ENCODE measurements at places on chromosomes 12 and 14.
A peak's percentile ranks its signal among the peaks of the same experiment; 100 is the strongest.

GRCh38 chr14:54440476-54440872, 700 bp downstream of the CNIH1 start:
- no peak for DNase-seq

- DNase-seq: no peak
Measured at GRCh38 chr12:131828671-131829355, 620 bp downstream of the MMP17 start.

DNA sequence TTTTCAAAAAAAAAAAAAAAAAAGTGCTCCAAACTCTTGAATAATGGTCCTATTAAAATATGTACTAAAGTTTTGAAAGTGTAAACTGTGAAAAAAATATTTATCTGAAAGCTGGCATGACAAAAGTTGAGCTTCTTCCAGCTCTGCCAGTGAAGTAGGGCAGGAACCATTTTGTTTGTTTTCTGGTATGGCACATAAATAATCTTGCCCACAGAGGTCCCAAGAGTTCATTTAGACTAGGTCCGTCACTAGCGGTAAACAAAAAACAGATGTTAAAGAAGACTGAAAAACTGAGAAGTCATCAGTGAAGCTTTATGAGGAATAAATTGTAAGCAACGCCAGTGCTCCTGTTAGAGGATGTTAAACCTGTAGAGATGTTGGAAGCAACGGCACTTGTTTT, 7.0 kb downstream of the ERP27 start:
- DNase-seq: no peak

DNA sequence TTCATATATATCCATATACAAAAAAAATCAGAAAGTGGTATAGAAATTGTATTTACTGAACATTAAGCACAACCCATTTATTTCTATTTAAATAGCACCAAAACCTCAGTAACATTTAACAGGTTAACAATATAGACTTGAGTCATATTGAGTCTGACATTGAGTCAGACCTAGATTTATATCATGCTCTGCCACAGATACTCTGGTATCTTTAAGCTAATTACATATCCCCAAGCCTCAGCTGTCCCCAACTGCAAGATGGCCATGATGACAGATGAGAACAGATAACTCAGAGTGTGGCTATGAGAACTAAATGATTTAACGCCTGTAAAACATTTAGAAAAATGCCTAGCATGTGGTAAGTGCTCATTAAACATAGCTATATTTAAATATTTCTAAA, 40.3 kb downstream of the IFNG start:
- DNase-seq: no peak

DNA sequence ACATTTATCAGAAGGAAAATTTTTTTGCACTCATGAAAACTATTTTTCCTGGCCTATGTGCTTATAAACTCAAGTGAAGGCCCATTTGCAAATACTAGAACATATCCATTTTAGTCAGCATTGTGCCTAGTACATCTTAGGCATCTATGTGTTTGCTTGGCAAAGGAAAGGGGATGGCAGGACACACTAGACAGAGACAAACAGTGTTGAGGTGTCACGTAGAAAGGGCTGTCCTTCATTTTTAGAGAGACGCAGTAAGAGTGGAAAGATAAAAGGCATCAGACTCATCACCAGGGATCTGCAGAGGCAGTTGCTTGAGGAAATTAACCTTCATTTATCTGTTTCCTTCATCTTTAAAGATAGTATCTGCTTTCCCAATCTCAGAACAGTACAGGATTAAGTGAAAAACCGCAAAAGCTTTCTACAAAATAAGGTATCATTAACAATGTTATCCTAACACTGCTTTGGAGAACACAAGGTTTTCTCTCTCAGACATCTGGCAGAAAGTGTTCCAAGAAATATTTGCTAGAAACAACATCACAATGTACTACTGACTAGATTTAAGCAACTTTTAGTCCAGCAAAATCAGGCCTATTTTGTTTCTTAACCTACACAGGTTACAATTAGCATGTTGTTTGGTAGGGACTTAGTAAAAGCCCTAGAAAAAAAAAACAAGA, 2.0 kb downstream of the YBX3 start:
- no peak for DNase-seq

GRCh38 chr14:68787092-68787992, 5.5 kb downstream of the ZFP36L1 start:
- DNase-seq: no peak

GRCh38 chr14:100138082-100138787, 21.2 kb downstream of the DEGS2 start:
- no peak for DNase-seq

- DNase-seq: no peak
Measured at GRCh38 chr14:56723418-56723817, 86.9 kb downstream of the OTX2 start.

DNA sequence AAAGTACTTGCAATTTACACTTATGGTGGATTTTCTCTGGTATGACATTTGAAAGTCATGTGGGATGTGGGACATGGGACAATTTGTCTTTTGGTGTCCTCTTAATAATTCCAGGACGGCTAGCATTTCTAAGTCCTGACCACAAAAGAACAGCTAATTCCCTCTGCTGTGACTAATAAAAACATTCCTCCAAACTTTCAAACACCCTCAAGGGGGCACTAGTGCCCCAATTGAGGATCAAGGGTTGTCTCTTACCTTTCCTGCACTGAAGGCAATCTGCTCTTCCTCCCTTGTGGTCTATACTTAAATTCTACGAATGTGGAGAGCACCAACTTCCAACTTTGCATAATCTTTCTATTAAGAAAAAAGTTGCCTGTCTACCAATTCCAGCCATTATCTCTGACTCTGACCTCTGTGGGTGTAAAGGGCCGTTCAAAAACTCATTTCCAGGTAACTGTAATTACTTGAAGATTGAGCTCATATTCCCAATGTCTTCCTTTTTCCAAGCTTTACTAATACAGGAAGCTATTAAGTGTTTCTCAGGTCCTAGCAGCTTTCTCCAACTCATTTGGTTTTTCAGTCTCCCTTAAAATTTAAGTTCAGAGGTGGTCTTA, 210.2 kb downstream of the PTPRO start:
- peak; percentile 60 for DNase-seq

GRCh38 chr14:30257946-30258661, 300.9 kb upstream of the G2E3 start:
- no peak for DNase-seq

- DNase-seq: no peak
Measured at GRCh38 chr14:42715316-42715715, 1108.6 kb downstream of the LRFN5 start.

DNA sequence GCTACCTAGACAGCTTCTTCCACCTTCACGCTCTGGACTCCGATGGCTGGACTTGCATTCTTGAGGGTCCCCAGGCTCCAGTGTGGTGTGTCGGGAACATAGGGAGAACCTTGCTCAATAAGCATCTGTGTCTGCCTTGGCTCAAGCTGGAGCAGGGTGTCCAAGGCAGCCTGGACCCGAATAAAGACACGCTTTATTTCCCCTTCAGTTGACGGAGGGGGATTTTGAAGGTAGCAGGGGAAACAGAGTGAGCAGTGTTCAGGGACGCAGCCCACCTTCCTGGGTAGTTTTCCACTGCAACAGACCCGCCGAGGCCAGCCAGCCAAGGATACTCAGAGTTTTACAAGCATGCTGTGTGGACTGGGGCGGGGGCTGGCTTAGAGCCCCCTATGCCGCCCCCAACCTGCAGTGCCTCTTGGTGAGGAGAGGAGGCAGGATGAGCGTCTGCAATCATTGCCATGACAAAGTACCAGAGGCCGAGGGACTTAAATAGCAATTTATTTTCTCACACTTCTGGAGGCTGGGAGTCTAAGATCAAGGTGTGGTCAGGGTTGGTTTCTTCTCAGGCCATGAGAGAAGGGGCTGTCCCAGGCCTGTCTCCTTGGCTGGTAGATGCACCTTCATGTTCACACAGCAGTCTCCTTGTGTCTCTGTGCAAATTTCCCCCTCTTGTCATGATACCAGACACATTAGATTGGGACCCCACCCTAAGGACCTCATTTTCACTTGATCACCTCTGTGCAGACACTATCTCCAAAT, 201.2 kb downstream of the CHST11 start:
- DNase-seq: no peak

DNA sequence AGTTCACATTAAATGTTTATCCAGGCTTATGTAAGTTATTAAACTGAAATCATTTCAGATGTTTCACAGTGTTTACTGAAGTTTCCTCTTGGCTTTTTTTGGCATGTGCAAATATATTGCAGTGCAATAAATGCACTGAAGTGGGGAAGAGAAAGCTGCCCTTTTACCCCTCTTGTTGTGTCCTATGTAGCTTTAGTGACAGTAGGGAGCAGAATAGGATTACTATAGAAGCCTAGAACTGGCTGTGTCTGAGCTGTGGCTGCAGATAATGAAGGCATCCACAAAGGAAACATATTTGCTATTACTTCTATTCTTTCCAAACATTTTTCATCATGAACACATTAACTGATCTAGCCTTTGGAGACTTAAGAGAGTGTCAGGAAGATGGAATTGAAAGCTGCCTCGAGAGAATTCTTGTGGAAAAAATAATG, 24.1 kb upstream of the CNTN1 start:
- DNase-seq: no peak

- DNase-seq: no peak
Measured at GRCh38 chr12:15602051-15602672, 187.0 kb downstream of the EPS8 start.

- DNase-seq: no peak
Measured at GRCh38 chr12:51811203-51812202, 37.0 kb downstream of the FIGNL2 start.

GRCh38 chr14:105067140-105067968, 2.1 kb upstream of the GPR132 start:
- no peak for DNase-seq

Measured in stromal cell of bone marrow (primary cell).